Bone marrow (tissue), 2 donors: ENCODE measurements at places on chromosomes 5 and 9.

DNA sequence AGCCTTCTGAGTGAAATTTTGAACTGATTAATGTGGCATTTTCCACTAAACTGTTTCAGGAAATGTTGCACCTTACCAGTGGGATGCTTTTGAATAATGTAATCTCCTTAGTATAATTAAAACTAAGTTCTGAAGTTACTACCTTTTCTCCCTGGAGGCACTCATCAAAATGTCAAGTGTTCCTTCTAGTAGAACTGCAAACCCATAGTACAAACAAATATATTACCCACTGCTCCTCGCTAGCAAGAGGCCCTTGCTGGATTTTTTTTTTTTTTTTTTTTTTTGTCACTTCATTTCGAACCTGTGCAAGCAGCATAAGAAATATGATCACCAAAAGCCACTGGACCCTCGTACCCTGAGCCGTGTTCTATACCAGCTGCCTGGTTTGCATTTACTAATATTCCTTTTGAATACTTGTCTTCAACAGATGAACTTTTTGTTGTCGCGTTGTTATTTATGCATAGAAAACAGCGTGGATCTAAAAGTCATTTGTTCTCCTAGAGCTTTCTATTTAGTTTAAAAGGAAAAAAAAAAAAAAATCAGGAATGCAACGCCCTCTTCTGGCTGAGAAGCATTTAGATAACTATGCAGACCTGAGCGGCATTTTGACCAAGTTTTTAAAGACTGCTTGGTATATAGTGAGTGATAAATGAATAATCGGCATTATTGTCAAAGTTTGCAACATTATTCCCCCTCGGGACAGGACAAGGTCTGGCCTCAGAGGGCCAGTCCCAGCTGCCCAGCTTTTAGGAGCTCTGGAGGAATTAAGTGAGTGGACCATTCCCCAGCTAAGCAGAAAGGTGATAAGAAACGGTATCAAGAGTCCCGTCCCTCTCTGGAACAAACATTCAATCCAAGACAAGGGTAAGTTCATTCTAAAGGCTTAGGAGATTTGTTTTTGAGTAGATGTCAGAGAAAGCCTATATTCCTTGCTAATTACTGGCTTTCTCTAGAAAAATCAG is 162.5 kb upstream of the KIF2A start:
- DNase-seq: no peak

DNA sequence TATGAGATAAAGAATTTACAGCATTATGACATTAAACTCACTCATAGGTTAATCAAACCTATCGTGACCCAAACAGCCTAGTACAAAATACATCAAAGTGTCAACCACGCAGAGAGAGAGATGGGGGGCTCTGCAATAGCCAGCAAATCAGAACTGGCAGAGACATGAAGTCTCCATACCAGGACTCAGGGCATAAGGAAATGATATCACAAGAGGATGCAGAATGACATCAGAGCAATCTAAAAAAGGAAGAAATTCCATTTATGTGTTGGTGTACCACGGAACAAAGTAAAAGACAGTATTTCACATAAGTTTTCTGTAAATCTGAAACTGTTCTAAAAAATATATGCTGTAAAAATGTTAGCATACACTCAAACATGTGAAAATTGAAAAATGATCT is 24.6 kb downstream of the BICD2 start:
- no peak for DNase-seq

DNA sequence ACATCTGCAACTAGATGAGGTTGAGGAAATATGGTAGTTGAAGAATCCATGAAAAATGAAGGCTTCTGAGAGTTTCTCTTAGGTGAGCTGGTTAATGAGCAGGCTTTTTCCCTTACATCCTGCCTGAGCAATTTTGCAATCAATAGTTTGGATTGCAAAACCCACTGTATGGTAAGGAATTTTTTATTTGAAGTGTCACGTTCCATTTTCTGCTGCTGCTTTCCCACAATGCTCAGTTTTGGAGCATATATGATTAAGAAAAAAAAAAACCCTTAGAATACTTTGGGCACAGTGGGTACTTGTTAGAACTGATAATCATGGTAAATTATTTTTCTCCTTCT is 144.2 kb downstream of the PCSK1 start:
- DNase-seq: no peak

DNA sequence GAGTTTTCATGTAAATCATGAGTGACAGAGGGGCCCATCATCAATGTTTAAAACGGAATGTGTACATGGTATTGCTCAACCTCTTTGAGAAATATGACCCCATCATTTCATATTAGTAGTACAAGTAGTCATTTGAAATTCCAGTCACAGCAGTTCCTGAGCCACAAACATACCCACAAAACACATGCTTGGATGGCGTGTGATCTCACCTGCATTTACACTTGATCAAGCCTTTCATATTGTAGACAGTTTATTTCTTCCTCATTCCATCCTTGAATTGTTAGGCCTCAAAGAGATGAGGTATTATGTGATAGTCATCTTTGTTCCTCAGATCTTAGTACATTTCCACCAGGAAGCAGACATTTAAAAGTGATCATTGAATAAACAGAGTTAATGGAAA is 96.8 kb upstream of the TAS2R1 start:
- DNase-seq: no peak

DNA sequence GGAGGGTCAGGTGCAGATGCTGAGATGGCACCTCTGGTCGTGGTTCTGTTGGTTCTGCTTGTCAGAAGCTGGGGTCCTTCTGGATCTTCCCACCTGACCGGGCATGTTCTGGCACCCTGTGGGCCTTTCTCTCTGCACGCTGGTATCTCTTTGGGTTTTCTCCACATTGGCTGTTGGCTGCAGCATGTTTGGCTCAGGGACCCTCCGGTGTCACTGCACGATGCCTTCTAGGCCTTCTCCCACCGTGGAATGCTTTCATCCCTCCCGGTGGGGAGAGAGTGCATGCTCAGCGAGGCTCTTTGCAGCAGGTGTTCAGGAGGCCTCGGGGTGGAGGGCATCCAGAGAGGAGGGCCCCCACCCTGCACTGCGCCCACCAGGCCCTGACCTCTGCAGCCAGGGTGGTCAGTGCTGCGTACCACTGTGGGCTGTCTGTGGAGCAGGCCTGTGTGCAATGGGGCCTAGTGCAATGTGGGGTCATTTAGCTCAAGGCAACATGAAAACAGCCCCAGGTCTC is 119.4 kb downstream of the WNK2 start:
- no peak for DNase-seq

- peak; percentile 86 for DNase-seq
Measured at GRCh38 chr5:50727149-50727496, 60.7 kb downstream of the PARP8 start.

DNA sequence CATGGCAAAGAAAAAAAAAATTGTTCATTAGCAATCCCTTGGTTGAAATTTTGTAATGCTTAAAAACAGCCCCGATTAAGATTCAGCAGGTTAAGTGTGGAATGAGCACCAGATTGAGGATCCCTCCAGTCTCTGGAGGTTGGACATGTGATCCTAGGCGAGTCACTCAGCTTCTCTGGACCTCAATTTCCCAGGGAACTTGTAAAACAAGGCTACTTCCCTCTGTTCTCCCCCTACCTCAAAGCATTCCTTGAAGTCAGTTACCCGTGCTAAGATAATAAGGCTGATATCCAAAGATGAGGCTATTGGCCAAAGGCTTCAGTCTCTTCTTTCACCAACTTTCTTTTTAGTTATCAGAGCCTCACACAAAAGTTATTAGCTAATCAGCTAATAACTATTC is 2.9 kb downstream of the KLHL3 start:
- no peak for DNase-seq
